Pericardium fibroblast (primary cell): ENCODE measurements at places on chromosomes 7 and 10. TPM values are rescaled to one million over a fixed set of nuclear protein-coding genes. Genes with fewer than 3 reads are reported as not detected.

The ADAM8 gene
- total RNA-seq, result 0.09 and 0.70 TPM in 2 replicates

The SEMA3D gene
- 4.7 and 12.1 TPM in 2 replicates for total RNA-seq

The PALS2 gene
- total RNA-seq, result 6.9 and 13.5 TPM in 2 replicates

The NKX6-2 gene
- not detected in 2 replicates for total RNA-seq

The TMEM168 gene
- 12.1 and 14.8 TPM in 2 replicates for total RNA-seq

The PNLIPRP2 gene
- not detected in 2 replicates for total RNA-seq

The KIF11 gene
- total RNA-seq, result 2.2 and 2.8 TPM in 2 replicates

The OR6V1 gene
- total RNA-seq, result not detected in 2 replicates

The SH2B2 gene
- total RNA-seq, result 2.7 and 3.8 TPM in 2 replicates

The SPDYE9 gene
- total RNA-seq, result not detected in 2 replicates

The SFXN2 gene
- 0.68 and 4.3 TPM in 2 replicates for total RNA-seq

The NXPH1 gene
- total RNA-seq, result not detected in 2 replicates

The KCND2 gene
- total RNA-seq, result 0.68 and 1.2 TPM in 2 replicates

The CAV2 gene
- total RNA-seq, result 39.8 and 69.2 TPM in 2 replicates

The CRYGN gene
- under 0.01 TPM in 1 of 2 replicates, not detected in the other for total RNA-seq

The PTF1A gene
- total RNA-seq, result not detected in 2 replicates

The AGMO gene
- total RNA-seq, result 0.26 TPM in 1 of 2 replicates, not detected in the other

The CLRN3 gene
- total RNA-seq, result not detected in 2 replicates

The SLC26A3 gene
- total RNA-seq, result not detected in 2 replicates

The MYH16 gene
- total RNA-seq, result not detected in 2 replicates

The AMPH gene
- 1.5 and 12.5 TPM in 2 replicates for total RNA-seq

The ITIH2 gene
- total RNA-seq, result not detected in 2 replicates

The LRMDA gene
- 0.12 and 0.17 TPM in 2 replicates for total RNA-seq

The HOXA4 gene
- total RNA-seq, result 1.5 TPM in 1 of 2 replicates, not detected in the other

The EPO gene
- total RNA-seq, result not detected in 2 replicates

The OR2A1 gene
- not detected in 2 replicates for total RNA-seq

The POLR2J gene
- total RNA-seq, result 24.0 and 47.8 TPM in 2 replicates

The WNT2 gene
- 0.12 and 5.9 TPM in 2 replicates for total RNA-seq

The ADARB2 gene
- not detected in 2 replicates for total RNA-seq

The SPDYE5 gene
- total RNA-seq, result not detected in 2 replicates

The AKR1C4 gene
- total RNA-seq, result not detected in 2 replicates

The WNT8B gene
- not detected in 2 replicates for total RNA-seq

The PRXL2A gene
- total RNA-seq, result 11.3 and 12.2 TPM in 2 replicates

The DNAJB9 gene
- total RNA-seq, result 11.7 and 35.5 TPM in 2 replicates

The VAX1 gene
- total RNA-seq, result not detected in 2 replicates

The SPDYE11 gene
- total RNA-seq, result not detected in 2 replicates

The CYP3A7 gene
- 1.0 TPM in 1 of 2 replicates, not detected in the other for total RNA-seq

The C10orf53 gene
- total RNA-seq, result not detected in 2 replicates

The IFIT1B gene
- not detected in 2 replicates for total RNA-seq

The PPP1R17 gene
- total RNA-seq, result not detected in 2 replicates

The LHPP gene
- total RNA-seq, result 8.5 and 72.3 TPM in 2 replicates

The TEX36 gene
- not detected in 2 replicates for total RNA-seq

The SMKR1 gene
- total RNA-seq, result not detected in 2 replicates

The ABCB1 gene
- total RNA-seq, result not detected in 2 replicates

The CLDN12 gene
- 9.1 and 17.4 TPM in 2 replicates for total RNA-seq
